Stimulated activated CD4-positive, alpha-beta T cell treated with anti-CD3 and anti-CD28 coated beads, Interleukin-15, amount 100 ng/mL, for 48 hours (primary cell): ENCODE measurements at places on chromosomes 11 and 22.

- no peak for DNase-seq
These were observed 95.8 kb downstream of the TBC1D22A start for GRCh38 chr22:46858181-46858771.

GRCh38 chr11:9600644-9601036, 27.2 kb downstream of the WEE1 start:
- DNase-seq = no peak

DNA sequence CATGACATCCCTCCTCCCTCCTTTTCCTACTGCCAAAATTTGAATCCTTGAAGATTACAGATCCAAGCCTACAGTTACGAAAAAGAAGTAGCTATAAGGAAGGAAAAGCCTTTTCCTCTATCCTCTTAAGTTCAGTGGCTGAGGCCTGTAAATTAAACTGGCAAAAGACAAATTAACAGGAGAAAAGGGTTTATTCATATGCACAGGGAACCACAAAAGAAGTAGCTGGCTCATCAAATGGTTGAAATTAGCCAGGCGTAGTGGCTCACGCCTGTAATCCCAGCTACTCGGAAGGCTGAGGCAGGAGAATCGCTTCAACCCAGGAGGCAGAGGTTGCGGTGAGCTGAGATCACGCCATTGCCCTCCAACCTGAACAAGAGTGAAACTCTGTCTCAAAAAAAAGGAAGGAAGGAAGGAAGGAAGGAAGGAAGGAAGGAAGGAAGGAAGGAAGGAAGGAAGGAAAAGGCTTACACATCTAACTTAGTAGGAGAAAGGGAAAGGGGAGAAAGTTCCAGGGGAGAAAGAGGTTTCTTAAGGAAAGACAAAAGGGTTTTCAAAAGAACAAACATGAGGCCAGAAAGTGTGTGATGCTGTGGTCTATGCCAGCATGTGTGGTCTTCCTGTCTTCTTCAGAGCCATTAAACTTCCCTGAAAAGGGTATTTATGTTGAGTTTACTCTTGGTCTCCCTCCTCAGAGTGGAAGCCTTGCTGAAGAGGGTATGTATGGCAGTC, 5.1 kb upstream of the SMPD1 start:
- DNase-seq = no peak

- DNase-seq = no peak
These were observed 79.9 kb upstream of the VPREB1 start for GRCh38 chr22:22164541-22165272.

DNA sequence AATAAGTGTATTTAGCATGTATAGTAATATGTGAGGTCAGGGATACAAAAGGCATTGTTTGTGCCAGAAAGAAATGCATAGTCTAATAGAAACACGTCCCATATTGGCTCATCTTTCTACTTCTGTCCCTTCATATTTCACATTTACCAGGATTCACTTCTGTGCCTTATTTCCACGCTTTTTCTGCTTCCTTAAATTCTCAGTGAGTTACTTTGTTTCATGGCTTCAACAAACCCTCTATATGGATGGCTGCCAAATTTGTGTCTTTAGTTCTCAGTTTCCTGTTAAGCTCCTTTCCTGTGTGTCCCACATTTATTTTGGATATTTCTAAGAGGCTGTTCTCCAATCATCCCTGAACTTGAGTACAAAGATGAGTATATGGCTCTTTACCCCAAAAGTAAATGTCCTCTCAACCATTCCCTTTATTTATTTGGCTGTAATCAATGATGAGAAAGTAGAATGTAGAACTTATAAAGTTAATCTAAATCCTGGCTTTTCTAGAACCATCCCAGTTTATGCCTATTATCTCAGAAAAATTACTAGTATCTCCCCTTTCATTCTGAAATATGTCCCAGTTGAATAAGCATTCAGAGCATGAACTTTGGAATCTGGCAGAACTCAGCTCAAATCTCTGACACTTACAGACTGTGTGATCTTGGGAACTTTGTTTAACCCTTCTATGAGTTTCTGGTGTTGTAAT, 23.5 kb downstream of the OR8B12 start:
- no peak for DNase-seq
